Muscle of leg (tissue), 16 donors: ENCODE measurements at places on chromosomes 1 and 21. TPM values are rescaled to one million over a fixed set of nuclear protein-coding genes. Genes with fewer than 3 reads are reported as not detected.

ASTN1 gene
- total RNA-seq, result 7.8 TPM

GBP5 gene
- total RNA-seq, result 0.44 TPM

OR10K2 gene
- total RNA-seq, result not detected

DEPDC1 gene
- total RNA-seq, result 6.8 TPM

CD1E gene
- 0.18 TPM for total RNA-seq

BSND gene
- total RNA-seq, result not detected

GRCh38 chr1:202316186-202316585 is 25.6 kb downstream of the UBE2T start:
- no peak overlapping the region for H3K4me3 ChIP-seq
- H3K27me3 ChIP-seq, result peaks cover 6% of the 10 kb centered on the region
- no peak for DNase-seq
- H3K4me1 ChIP-seq, result peaks cover 7% of the 10 kb centered on the region

- peak; percentile 93 for DNase-seq
- H3K36me3 ChIP-seq, result peaks cover 45% of the 10 kb centered on the region
- H3K4me1 ChIP-seq, result peaks cover 30% of the 10 kb centered on the region
- H3K27me3 ChIP-seq, result no peaks in the 10 kb centered on the region
These were observed 34.9 kb downstream of the ECE1 start for GRCh38 chr1:21255284-21255942.

- H3K4me1 ChIP-seq, result no peaks in the 10 kb centered on the region
- no peak overlapping the region for H3K27ac ChIP-seq
- no peak for DNase-seq
- H3K27me3 ChIP-seq, result no peaks in the 10 kb centered on the region
- no peak overlapping the region for H3K4me3 ChIP-seq
These were observed 14.0 kb downstream of the ZNF496 start for GRCh38 chr1:247317702-247318101.

DNA sequence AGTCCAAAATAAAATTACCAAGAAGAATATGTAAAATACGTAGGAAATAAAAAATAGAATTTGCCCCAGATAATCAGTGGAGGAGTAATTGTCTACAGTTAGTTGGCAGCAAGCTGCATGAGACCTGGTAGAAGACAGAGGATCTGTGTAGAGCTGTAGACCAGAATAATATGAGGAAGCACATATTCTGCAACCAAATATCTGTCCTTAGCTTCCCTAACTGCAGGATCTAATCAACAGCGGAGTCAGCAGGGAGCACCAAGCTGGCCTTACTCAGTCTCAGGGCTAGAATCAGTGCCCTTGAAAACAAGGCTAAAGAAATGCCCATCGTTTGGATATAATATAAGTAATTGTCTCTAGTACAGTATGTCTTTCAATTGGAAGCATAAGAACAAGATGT is 6.1 kb upstream of the GCSAML start:
- H3K27me3 ChIP-seq, result no peaks in the 10 kb centered on the region
- H3K4me1 ChIP-seq, result no peaks in the 10 kb centered on the region
- no peak overlapping the region for H3K4me3 ChIP-seq
- no peak for DNase-seq
- H3K36me3 ChIP-seq, result no peaks in the 10 kb centered on the region

- no peaks in the 10 kb centered on the region for H3K27me3 ChIP-seq
- H3K36me3 ChIP-seq, result no peaks in the 10 kb centered on the region
- peaks cover 14% of the 10 kb centered on the region for H3K4me1 ChIP-seq
- H3K27ac ChIP-seq, result peak overlapping the region; percentile 75
These were observed 10.4 kb downstream of the JUN start for GRCh38 chr1:58773406-58773840.

DNA sequence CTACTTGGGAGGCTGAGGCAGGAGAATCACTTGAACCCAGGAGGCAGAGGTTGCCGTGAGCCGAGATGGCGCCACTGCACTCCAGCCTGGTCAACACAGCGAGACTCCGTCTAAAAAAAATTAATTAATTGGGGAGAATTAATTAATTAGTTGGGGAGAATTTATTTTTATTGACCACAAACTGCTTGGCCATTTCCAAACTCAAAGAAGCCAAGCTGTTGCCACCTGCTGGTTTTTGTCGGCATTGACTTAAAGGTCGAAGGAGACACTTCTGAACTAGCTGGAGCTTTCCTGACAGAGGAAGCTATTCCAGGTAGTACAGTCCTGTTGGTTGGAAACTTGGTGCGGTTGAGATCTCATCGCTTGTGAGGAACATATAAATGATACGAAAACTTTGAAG is 13.1 kb downstream of the MAP1LC3C start:
- H3K36me3 ChIP-seq, result no peaks in the 10 kb centered on the region
- H3K4me1 ChIP-seq, result peaks cover 9% of the 10 kb centered on the region
- DNase-seq, result peak; percentile 57
- no peak overlapping the region for H3K27ac ChIP-seq
- no peak overlapping the region for H3K4me3 ChIP-seq

DNA sequence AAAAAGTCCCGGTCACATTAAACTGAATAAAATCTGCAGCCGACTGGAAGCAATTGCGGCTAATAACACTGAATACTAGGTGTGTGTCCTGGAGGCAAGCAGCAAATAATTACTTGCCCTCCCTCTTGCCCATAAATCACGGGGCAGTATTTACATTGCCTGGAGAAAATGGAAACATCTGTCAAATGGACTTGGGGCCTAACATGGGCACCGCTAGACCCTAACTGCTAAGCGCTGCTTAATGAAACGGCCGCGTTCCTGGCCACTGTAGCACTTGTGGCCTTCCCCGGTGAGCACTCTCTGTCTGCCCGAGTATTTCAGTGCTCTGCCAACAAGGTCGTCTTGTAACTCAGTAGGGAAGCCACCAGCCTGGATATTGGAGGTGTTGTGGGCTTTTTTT is 23.9 kb upstream of the KNCN start:
- H3K27ac ChIP-seq, result no peak overlapping the region
- no peak for DNase-seq
- peaks cover 50% of the 10 kb centered on the region for H3K36me3 ChIP-seq
- no peak overlapping the region for H3K4me3 ChIP-seq

DNA sequence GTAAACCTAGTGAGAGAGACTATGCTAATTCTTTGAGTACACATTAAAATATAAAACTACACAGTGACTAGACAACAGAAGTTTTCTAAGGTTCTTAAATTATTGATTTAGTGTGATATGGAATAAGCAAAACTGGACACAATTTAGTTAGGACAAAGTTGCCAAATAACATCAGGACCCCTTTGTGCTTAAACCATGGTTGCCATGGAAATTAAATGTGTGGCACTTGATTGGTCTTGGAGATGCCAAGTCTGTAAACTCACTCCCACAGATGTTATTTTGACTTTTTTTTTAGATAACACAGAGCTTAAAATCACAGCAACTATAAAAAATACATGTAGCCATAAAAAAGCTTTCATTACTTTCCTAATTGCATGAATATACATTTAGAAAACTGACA is 234.6 kb downstream of the BRINP3 start:
- H3K36me3 ChIP-seq, result no peaks in the 10 kb centered on the region
- no peak overlapping the region for H3K27ac ChIP-seq
- no peak overlapping the region for H3K4me3 ChIP-seq
- DNase-seq, result peak; percentile 2
- no peaks in the 10 kb centered on the region for H3K4me1 ChIP-seq
- no peaks in the 10 kb centered on the region for H3K27me3 ChIP-seq

GRCh38 chr1:64019818-64020217 is 183.6 kb upstream of the UBE2U start:
- H3K36me3 ChIP-seq, result no peaks in the 10 kb centered on the region
- peak; percentile 53 for DNase-seq
- H3K27ac ChIP-seq, result no peak overlapping the region
- no peaks in the 10 kb centered on the region for H3K27me3 ChIP-seq
- H3K4me1 ChIP-seq, result no peaks in the 10 kb centered on the region

DNA sequence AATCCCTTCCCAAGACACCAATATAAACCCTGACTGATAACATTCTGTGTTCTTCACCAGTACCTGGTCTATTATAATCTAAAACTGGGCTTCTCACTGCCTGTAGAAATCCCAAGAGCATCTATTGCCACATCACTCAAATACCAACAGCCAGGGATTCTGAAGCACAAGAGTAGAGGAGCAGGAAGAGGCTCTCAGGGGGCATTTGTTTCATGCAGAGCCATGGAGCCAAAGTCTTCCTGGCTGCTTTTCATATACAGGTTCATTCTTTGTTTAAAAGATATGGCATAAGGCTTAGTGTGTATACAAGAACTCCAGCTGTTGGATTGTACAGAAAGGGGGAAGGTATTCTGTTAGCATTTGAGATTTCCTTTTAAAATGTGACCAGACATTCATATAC is 38.2 kb upstream of the USH2A start:
- no peak for DNase-seq
- no peak overlapping the region for H3K4me3 ChIP-seq
- H3K36me3 ChIP-seq, result no peaks in the 10 kb centered on the region
- H3K4me1 ChIP-seq, result no peaks in the 10 kb centered on the region
- H3K27me3 ChIP-seq, result no peaks in the 10 kb centered on the region

GRCh38 chr1:63289135-63289534 is 33.2 kb upstream of the FOXD3 start:
- no peak overlapping the region for H3K27ac ChIP-seq
- no peak for DNase-seq
- no peak overlapping the region for H3K4me3 ChIP-seq

DNA sequence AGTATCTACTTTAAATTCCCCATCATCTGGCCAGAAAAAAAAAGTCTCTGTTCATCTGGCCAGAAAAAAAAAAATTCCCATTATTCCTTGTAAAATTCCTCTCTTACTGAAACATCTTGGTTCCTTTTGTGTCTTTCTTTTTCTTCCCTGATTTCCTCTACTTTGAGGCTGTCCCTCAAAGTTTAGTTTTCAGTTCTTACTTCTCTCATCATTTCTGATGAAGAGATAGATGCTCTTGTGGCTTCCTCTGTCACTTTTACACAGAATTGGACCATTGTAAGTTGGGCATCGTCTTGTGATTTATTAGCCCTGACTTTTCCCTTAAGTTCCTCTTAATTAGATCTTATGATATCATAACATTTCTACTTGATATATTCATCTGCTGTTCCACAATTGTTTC is 6.5 kb downstream of the SOAT1 start:
- no peaks in the 10 kb centered on the region for H3K27me3 ChIP-seq
- H3K27ac ChIP-seq, result no peak overlapping the region
- no peak for DNase-seq
- peaks cover under 1% of the 10 kb centered on the region for H3K4me1 ChIP-seq
- no peak overlapping the region for H3K4me3 ChIP-seq

DNA sequence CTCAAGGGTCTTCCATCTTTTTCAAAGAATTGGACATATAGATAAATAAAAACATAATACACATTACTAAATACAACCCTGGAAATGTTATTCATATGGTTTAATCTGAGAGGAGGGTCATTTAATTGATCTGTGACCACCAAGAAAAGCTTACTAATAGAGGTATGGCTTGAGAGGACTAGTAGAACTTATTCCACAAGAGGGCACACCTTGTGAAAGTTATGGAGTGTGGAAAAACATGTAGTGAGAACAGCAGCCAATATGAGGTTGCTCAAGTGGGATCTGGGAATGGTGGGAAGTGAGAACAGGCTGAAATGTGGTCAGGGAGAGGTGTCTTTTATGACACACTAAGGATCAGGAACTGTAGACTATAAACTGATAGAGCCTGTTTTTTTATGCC is 973.5 kb upstream of the B3GALT2 start:
- no peaks in the 10 kb centered on the region for H3K4me1 ChIP-seq
- no peak for DNase-seq
- no peaks in the 10 kb centered on the region for H3K36me3 ChIP-seq

- peaks cover 40% of the 10 kb centered on the region for H3K27me3 ChIP-seq
- H3K27ac ChIP-seq, result no peak overlapping the region
- DNase-seq, result no peak
These were observed 8.4 kb downstream of the SYPL2 start for GRCh38 chr1:109474697-109475096.

DNA sequence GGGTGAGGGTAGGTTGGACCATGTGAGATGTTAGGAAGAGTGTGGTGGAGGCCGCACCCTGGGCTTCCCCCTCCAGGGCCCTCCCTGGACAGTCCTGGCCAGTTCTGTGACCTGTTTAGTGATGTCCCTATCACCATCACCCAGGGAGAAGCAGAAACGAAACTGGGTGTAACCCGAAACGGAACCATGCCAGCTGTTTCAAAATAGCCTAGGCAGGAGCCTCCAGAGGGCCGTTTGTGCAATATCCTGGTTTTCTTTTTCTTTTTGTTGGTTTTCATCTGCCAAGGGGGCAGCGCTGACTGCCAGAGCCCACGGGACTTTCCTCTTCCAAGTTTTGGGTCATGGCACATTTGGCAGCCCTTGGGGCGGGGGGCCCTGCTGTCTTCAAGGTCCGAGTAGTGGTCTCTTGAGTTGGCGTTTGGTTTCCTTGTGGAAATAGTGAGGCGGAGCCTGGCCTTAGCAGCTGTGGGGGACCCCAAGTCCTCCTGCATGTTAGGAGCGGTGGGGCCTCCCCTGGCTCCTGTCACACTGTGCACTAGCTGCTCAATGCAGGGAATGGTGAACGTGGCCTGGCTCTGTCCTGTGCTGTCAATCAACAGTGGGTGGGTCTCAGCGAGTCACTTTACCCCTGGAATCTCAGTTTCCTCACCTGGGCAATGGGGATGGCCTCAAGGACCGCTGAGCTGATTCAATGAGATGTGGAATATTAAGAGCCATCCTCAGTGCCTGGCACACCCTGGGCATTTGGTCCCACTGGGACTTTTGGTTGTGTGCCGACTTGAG is 90.7 kb downstream of the ARHGEF10L start:
- peak overlapping the region; percentile 59 for H3K27ac ChIP-seq
- H3K4me3 ChIP-seq, result no peak overlapping the region
- peaks cover 12% of the 10 kb centered on the region for H3K4me1 ChIP-seq
- H3K27me3 ChIP-seq, result no peaks in the 10 kb centered on the region
- H3K36me3 ChIP-seq, result peaks cover 81% of the 10 kb centered on the region

- no peak overlapping the region for H3K27ac ChIP-seq
- no peak overlapping the region for H3K4me3 ChIP-seq
- DNase-seq, result no peak
- peaks cover 30% of the 10 kb centered on the region for H3K4me1 ChIP-seq
- no peaks in the 10 kb centered on the region for H3K27me3 ChIP-seq
These were observed 118.5 kb upstream of the ADAR start for GRCh38 chr1:154726443-154726842.

DNA sequence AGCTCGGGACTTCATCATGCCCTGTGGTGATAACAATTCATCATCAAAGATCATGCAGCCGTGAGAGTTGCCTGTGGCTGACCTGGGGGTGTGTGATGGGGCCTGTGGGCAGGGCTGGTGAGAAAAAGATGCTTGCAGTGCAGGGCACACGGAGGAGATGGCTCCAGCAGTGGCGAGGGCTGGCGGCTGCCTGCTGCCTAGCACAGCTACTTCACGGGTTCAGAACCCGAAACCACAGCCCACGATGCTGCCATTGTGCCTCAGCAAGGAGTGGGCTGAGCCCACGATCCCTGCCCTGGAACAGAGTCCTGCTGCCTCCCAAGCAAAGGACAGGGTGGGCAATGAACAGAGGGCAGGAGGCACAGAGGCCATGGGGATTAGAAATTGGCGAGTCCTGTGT is 631 bp upstream of the KRTAP10-9 start:
- H3K4me1 ChIP-seq, result peaks cover 3% of the 10 kb centered on the region
- DNase-seq, result no peak
- no peaks in the 10 kb centered on the region for H3K36me3 ChIP-seq

DNA sequence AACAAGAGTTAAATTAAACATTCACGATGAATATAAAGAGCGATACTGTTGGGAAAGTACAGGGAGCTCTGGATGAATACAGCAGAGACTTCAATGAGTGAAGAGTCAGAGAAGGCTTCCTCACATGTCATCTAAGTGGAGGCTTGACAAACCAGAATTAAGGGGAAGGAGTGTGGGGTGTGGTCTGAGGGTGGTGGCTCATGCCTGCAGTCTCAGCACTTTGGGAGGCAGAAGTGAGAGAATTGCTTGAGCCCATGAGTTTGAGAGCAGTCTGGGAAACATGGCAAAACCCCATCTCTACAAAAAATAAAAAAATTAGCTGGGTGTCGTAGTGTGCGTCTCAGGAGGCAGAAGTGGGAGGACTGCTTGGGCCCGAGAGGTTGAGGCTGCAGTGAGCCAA is 8.7 kb downstream of the SDHB start:
- H3K27me3 ChIP-seq, result no peaks in the 10 kb centered on the region
- H3K4me1 ChIP-seq, result peaks cover 7% of the 10 kb centered on the region
- DNase-seq, result peak; percentile 48
- no peak overlapping the region for H3K4me3 ChIP-seq
- peaks cover 44% of the 10 kb centered on the region for H3K36me3 ChIP-seq
